ENCODE measurements at places on chromosomes 13 and 19. TPM values are rescaled to one million over a fixed set of nuclear protein-coding genes. Genes with fewer than 3 reads are reported as not detected.

Gene GPR18
- not detected for total RNA-seq

Gene GJB6
- 0.23 TPM for total RNA-seq

Gene ARHGAP33
- 8.5 TPM for total RNA-seq

Gene MRPS12
- 32.0 TPM for total RNA-seq

Gene VSTM1
- total RNA-seq: 2.2 TPM

Gene PLK5
- 1.1 TPM for total RNA-seq

Gene PINLYP
- 3.4 TPM for total RNA-seq

Gene SIGLEC8
- total RNA-seq: not detected

Gene TTC9B
- 1.1 TPM for total RNA-seq

Gene SIGLEC12
- total RNA-seq: not detected

Gene CEACAM20
- not detected for total RNA-seq

Gene MTRF1
- 10.1 TPM for total RNA-seq

Gene SH2D3A
- 1.5 TPM for total RNA-seq

Gene IFI30
- not detected for total RNA-seq

Gene PPFIA3
- 19.7 TPM for total RNA-seq
